ENCODE measurements at places on chromosomes 2 and 18. TPM values are rescaled to one million over a fixed set of nuclear protein-coding genes. Genes with fewer than 3 reads are reported as not detected.

GAL3ST2 gene
- 0.23 TPM for total RNA-seq

RMC1 gene
- total RNA-seq: 47.6 TPM

TCF23 gene
- not detected for total RNA-seq

UGGT1 gene
- total RNA-seq: 49.9 TPM

SNED1 gene
- total RNA-seq: 1.3 TPM

NAT8 gene
- not detected for total RNA-seq

GRCh38 chr2:73999881-74000597 lies 15.3 kb downstream of the TET3 start:
- DNase-seq: no peak

GRCh38 chr2:15811367-15811766 lies 129.0 kb upstream of the MYCN start:
- DNase-seq: no peak

DNA sequence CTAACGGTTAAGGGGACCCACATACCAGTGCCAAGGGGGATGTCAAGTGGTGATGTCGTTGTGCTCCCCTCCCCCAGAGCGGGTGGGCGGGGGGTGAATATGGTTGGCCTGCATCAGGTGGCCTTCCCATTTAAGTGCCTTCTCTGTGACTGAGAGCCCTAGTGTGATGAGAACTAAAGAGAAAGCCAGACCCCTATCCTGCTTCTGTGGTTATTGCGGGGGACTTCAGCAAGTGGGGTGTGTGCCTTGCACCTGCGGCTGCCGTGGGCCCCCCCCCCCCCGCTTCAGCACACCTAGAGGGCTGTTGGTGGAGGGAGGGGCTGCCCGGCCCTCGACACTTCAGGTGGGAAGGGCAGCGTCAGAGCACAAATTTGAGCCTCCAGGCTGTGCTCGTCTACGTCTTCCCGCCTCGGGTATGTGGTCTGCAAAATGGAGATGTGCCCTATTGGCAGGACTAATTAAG lies 6.1 kb downstream of the CTDSP1 start:
- DNase-seq: no peak

- DNase-seq: no peak
Observed at GRCh38 chr2:178630581-178630980, 150.3 kb downstream of the PLEKHA3 start.

DNA sequence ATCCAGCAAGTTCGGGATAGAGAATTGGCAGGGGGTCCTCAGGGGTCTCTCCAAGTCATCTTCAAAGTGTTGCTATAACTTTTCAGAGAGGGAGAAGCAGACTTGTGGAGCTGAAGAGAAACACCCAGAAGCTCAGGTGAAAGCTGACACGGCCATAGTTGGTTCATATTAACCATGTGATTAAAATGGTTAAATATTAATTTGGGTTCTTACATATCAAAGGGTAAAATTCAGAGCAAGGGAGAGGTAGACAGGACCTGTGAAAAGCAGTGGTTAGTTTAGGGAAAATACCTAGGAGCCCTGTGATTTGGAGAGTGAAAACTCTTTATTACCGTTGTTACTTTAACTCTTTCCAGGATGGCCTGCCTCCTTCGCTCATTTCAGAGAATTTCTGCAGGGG lies at the start of gene UGT1A6:
UGT1A6 (plus strand) TSS at position 243 of the 400 bp plus-strand sequence; CDS start at position 358, 115 bp downstream.
- no peak for DNase-seq

GRCh38 chr2:233793465-233794127 lies 15.5 kb downstream of the MROH2A start:
- no peak for DNase-seq

GRCh38 chr2:186544255-186544675 lies 45.6 kb upstream of the ITGAV start:
- no peak for DNase-seq

DNA sequence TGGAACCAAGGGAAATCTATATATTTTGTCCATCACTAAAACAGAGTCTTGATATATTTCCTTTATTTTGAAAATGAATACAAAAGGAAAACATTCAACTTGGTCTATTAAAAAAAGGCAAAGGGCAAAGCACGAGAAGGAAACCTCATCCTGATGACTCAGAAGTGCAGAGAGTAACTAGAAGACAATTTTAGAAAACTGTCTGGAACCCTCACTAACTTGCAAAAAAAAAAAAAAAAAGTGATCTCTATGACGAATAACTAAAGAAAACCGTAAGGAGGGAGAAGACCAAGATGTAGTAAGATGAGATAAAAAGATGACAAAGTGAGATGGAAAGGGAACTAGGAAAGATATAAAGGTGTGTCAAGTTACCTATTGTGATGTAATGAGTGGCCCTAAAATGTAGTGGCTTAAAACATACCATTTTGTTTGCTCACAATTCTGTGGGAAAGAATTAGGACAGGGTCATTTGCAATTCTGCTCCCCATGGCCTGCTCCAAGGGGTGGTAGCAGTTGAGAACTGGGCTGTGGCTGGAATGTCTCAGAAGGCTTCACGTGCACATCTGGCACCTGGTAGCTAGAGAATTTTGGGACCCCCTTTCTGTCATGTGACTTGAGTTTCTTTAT lies 303.0 kb downstream of the DYSF start:
- DNase-seq: no peak

GRCh38 chr2:238227587-238228032 lies 12.2 kb downstream of the HES6 start:
- no peak for DNase-seq

- no peak for DNase-seq
Observed at GRCh38 chr2:105652014-105652796, 92.5 kb upstream of the NCK2 start.

DNA sequence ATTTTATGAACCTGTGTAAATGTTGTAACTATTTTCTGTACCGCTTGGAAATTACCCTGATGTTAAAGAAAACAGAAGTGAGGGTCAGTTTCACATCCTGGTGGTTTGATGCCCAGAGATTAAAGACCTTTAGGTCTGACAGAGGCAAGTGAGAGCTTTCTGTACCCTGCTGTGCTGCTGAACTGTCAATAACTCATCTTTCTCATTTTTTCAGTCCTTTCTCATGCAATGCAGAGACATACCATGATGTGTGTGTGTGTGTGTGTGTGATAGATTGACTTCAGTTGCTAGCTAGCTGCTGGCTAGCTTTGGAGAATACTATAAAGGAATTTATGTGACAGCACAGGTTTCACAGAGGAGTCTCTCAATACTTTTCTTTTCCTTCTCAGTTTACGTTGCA lies 2025.6 kb upstream of the LRRTM1 start:
- DNase-seq: no peak

DNA sequence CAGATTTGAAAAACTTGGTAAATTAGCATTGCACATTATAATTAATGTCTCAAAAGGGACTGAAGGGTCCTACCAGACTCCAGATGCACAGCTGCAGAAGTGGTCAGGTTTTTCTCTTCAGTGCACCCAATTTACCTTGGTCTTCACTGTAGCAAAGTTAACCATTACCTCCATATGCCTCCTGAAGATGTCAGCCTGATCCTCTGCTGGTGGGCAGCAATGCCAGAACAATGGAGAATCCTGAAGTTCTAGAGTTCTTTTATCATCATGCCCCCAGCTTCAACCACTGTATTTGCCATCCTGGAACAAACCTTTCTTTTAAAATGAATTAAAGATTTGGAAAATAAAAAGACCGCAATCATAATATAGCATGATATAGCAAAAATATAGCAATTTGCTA lies 1774.8 kb upstream of the CELF4 start:
- no peak for DNase-seq

Data from activated T-cell treated with anti-CD3 and anti-CD28 coated beads, Interleukin-2, amount 50 U/mL, for 4 hours (primary cell).